ENCODE measurements at places on chromosomes 3 and 15.

- DNase-seq: no peak
Measured at GRCh38 chr3:65107174-65107573, 419.4 kb upstream of the ADAMTS9 start.

GRCh38 chr3:182364723-182365650, 428.3 kb upstream of the ATP11B start:
- DNase-seq: peak; percentile 99

- peak; percentile 71 for DNase-seq
Measured at GRCh38 chr15:52653431-52653964, 25.7 kb downstream of the ATOSA start.

GRCh38 chr3:81465510-81466200, 295.8 kb downstream of the GBE1 start:
- no peak for DNase-seq

GRCh38 chr15:42018306-42019224, 2.3 kb downstream of the PLA2G4E start:
- DNase-seq: no peak

- DNase-seq: no peak
Measured at GRCh38 chr15:69573815-69574475, 121.3 kb downstream of the RPLP1 start.

GRCh38 chr15:67690936-67691335, 134.4 kb upstream of the SKOR1 start:
- DNase-seq: peak; percentile 67

DNA sequence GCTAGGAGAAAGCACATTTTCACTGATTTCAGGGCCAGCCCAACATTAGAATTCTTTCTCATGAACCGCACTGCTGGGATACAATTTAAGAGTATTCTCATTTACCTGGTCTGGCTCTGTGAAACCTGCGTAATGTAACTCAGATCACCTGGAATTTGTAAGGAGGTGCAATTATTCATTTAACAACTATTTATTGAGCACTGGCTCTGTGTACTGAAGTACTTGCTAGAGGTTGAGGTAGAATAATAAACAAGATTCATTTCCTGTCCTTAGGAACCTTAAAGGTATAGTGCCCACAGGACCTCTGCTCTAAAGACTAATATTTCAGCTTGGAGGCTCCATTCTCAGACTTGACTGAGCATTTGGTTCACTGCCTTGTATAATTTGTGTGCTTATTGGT, 242.2 kb upstream of the ZPLD1 start:
- DNase-seq: peak; percentile 79

DNA sequence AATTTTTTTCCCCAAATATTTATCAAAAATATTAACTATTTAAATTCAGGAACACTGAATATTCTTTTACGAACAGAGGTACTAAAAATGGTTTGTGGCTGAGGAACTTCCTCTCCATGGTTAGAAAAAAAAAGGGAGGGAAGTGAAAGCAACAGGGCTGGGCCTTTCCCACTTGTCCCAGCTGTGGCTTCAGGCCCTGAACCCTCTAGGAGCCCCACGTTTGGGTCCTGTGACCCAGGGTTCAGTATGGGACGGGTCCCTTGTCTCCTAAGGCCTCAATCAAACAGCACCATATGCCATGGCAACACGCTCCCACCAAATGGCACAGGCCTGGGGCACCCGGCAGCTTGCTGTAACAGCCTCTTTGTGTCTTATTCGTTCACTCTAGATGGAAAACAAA, 32.4 kb downstream of the POC1A start:
- DNase-seq: no peak

DNA sequence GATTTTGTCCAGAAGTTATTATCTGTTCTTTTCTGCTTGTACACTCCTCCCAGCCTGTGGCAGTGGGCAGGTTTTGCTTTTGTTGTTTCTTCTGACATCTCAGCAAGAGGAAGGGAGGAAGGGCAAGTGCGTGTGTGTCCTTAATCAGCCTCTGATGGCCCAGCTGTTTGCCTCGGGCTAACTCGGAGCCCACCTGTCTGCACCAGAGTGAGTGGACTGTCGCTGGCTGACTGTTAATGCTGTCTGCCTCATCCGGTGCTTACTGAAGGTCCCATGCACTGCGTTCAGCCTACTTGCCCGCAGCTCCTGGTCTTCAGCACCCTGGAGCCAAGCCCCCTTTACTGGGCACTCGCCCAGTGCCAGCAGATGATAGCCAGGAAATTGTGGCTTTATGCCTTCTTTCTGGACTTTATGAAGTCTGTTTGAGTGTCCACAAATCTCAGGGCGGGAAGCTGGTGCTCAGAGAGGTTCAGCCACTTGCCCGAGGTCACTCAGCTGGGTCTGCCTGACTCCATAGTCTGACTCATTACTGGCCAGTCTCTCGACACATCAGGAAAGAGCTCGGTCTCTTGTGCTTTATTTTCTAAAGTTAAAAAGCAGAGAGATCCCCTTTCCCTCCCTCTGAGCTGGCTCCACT, 89.5 kb downstream of the CHRNA7 start:
- no peak for DNase-seq

- peak; percentile 42 for DNase-seq
Measured at GRCh38 chr3:25585361-25586166, 79.1 kb downstream of the TOP2B start.

DNA sequence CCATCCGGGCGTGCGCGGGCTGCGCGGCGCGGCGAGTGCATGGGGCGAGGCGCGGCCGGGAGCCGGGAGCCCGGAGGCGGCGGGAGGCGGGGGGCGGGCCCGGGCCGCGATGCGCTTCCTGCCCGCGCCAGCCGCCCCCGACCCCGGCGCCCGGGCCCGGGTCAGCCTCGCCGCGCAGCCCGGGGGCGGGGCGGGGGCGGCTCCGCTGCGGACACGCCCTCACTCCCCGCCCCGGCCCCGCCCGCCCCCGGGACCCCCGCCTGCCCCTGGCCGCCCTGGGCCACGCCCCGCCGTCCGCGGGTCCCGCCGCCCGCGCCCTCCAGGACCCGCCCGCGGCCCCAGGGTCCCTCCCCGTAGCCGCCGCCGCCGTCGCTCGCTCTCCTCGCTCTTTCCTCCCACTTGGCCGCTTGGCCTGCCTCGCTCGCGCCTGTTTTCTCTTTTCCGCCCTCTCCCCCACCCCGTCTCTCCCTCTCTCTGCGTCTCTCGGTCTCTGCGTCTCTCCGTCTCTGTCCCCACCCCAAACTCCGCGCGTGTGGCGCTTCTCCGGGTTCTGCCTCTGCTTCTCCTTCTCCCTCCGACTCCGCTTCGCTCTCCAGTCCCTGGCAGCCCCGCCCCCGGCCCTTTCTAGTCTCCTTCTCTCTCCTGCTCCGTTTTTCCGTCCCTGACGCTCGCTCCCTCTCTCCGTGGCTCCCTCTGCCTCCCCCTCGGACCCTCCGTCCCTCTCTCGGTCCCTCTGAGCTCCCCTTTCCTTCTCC, at the start of gene PLXND1:
Gene PLXND1 (minus strand): TSS at position 41 of the 755 bp plus-strand sequence. CDS start 37 bp downstream, at position 4.
- no peak for DNase-seq

DNA sequence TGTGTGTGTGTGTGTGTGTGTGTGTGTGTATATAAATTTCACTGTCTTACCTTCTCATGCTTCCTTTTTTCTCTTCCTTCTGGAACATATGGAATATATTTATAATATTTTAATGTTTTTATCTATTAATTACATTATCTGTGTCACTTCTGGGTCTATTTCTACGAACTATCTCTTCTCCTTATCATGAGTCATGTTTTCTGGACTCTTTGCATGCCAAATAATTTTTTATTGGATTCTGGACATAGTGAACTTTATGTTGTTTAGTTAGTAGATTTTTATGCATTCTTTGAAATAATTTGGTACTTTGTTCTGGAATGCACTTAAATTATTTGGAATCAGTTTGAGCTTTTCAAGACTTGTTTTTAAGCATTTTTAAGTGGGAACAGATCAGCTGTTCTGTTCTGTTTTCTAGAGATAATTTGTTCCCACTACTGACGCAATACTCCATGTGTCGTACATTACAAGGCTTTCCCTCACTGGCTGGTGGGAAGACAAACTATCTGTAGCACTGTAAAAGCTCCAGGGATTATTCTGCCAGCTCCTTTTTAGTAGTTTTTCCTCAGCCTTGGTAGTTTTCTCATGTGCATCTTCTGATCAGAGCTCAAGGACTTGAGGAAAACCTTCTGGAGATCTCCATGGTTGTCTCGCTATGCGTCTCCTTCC, 302.0 kb downstream of the CLSTN2 start:
- no peak for DNase-seq

- DNase-seq: no peak
Measured at GRCh38 chr15:95590533-95591044, 739.9 kb upstream of the NR2F2 start.

GRCh38 chr3:185416513-185416912, 53.6 kb downstream of the MAP3K13 start:
- DNase-seq: no peak

- no peak for DNase-seq
Measured at GRCh38 chr3:183227586-183227985, 25.5 kb upstream of the B3GNT5 start.

DNA sequence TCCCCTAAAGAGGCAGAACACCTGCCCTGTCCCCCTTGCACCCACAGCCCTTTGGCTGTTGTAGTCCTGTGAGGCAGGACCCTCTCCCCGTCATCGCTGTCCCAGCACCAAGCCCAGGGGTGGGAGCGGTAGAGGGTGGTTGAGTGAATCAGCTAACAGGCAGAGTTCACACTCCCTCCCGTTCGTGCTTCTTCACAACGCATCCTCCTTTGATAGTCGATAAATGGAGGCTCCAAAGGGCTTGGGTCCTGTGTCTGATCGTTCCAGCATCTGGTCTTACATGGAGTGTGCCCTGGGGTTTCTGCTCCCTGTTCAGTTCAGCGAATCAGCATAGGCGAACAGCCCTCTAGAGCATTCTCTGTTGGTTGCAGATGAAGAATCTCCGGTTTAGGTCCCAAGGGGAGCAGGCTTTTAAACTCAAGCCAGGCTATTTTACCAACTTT, 820 bp upstream of the HMCES start:
- no peak for DNase-seq

DNA sequence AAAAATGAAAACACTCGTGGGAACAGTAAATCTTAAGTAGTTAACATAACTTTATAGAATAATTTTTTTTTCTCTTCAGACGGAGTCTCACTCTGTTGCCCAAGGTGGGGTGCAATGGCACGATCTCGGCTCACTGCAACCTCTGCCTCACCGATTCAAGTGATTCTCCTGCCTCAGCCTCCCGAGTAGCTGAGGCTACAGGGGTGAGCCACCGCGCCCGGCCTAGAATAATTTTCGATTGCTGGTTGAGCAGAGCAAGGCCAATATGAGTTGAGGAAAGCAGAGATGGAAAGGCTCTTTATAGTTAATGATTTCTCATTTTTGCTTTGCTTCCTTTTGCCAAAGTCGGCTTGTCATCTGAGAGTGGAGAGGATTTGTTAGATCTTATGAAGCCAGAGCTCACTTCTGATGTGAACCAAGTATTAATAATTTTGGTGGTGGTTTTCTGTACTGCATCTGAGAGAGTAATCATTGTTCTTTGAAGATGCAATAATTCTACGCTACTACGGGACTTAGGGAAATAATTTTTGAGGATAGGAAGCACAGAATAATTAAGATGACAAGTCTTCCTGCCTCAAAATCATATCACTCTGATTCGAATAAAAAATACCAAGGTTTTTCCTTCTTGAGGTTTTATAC, 1.6 kb upstream of the GOLM2 start:
- peak; percentile 9 for DNase-seq

DNA sequence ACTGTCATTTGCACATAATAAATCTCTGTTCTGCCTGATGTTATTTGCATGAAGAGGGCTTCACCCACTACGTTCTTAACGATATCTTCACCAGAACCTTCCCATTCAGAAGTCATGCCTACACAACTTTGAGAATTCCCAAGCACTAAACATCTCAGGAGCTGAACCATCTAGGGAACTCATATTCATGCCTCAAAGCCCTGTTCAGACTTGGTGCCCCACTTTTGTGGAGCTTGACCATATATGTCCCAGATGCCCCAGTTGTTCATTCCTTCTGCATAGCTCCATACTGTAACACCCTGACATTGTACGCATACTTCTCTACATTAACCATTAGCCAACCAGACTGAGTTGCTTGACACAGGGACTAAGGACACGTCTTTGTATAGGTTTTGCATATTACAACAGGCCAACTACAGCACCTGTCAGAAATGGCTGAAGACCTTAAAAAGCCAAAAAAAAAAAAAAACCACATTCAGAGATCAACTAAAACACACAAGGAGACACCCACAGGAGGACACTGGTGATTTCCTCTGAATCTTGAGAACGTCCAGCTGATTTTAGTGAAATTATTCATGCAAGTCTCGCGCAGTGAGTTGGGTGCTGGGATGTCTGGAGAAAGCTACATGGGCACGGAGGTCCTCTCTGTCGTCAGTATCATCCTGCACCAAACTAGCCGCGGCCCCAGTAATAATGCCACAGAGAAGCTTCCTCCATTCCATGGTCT, 141.4 kb downstream of the FOXP1 start:
- no peak for DNase-seq

GRCh38 chr15:62950462-62950931, 92.0 kb upstream of the TPM1 start:
- no peak for DNase-seq

DNA sequence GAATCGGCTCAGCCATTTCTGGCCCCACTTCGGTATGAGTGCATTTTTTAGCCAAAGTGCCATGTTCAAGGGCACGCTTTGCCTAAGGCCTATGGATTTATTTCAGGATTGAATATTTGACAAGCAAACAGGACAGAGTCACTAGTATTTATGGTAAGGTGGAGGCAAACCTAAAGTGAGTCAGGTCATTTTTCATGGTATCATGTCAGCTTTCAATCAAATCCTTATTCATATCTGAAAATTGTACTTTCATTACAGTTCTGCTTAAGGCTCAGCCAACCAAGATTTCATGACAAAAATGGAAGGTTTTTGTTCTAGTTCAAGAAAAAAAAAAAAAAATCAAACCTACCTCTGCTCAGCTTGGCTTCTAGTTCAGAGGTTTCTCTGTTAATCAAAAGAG, 30.5 kb upstream of the ICE2 start:
- DNase-seq: no peak

- DNase-seq: no peak
Measured at GRCh38 chr3:56773986-56774385, 27.8 kb downstream of the ARHGEF3 start.

DNA sequence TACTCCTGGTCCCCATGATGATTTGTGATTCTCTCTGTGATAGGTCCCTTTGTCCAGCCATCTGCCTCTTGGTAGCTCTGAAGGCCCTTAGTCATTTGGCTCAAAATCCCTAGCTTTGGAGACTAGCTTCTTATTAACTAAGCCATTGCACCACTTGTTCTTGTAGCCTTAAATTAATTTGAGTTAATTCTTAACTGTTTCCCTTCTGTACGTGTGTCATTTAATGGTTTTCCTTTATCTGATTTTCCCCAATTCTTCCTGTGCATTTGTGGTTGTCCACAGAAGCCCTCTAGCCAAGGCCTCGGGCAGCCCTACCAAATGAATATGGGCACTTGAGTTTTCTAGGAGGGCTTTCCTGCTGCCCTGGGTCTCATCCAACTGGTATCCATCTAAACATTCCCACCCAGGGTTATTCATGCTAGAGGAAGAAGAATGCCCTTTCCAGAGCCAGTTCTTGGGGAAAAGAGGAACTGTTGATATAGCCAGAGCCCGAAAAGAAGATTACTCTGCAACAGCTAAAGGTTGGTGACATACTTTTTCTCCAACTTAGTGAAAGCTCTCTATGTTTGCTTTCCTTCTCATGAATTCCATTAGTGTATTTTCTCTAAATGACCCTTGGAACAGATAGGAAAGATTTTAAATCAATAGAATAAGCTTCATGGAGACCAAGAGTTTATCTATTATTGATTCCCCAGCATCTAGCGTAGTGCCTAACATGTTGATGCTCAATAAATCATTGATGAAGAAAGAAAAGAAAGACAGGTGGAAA, 44.2 kb upstream of the ZBTB38 start:
- DNase-seq: no peak

- DNase-seq: no peak
Measured at GRCh38 chr3:159727506-159727905, 261.1 kb upstream of the IL12A start.

All from mammary epithelial cell (primary cell).